ENCODE measurements at places on chromosomes 5 and 9.

GRCh38 chr9:74865177-74865576, 22.5 kb downstream of the TRPM6 start:
- no peak for DNase-seq

DNA sequence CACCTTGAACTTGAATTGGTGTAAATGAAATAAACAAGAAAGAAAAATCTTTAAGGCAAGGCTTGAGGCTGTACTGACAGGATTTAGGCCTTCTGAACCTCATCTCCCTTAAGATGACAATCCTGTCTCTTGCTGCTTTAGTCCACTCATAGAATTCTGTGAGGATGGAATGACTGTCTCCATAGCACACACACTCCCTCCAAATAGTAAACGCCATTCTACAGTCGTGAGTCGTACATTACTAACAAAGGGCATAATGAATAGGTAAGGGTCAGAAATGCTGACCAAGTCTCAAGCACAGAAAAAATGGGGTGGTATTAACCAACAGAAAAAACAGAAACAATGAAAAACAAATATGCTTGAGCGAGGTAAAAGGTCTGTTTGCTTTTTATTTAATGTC, 71.8 kb upstream of the SIMC1 start:
- no peak for DNase-seq

- no peak for DNase-seq
Observed at GRCh38 chr5:30811298-30811697, 382.2 kb upstream of the CDH6 start.

GRCh38 chr9:81076131-81076530, 613.2 kb downstream of the TLE1 start:
- no peak for DNase-seq

GRCh38 chr9:131433302-131433854, 39.5 kb downstream of the PRRC2B start:
- no peak for DNase-seq

DNA sequence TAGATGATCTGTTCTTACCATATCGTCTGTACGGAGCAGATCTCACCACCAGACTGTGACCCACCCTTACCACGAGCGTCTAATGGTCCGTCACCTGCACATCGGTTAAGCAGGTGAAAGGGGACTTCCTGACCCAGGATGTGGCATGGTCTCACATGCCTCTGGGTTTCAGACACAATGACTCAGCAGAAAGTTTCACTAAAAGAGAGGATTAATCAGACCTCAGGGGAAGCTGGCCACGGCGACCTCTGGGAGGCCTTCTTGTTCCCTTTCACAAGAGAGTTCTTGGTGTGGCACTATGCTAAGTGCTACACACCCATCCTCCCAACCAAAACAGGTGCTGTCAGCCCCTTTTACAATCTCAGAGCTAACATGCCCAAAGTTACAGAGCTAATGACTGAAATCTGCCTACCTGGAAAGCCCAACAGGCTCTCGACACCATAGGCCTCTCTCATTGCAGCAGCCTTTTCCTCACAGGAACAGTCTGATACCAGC, 41.6 kb downstream of the ADAMTS12 start:
- DNase-seq: no peak

- DNase-seq: no peak
Observed at GRCh38 chr9:69132361-69132760, 41.7 kb upstream of the TJP2 start.

DNA sequence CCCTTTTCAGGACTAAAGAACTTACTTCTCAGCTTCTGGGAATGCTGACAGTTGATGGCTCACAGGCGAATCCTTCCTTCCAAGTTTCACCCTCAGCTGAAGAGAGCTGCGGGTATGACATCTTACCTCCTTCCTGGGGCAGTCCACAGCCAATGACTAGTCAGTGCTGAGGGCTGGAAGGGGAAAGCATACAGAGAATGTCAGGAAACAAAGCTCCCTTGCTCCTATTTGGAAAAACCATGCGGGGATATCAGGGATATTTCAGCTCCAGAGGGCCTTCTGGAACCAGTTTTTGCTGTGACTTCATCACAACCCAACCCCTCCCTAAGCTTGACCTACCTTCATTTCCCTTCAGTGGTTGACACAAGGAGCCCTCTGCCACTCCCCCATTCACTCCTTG, 15.7 kb downstream of the FTMT start:
- DNase-seq: no peak

DNA sequence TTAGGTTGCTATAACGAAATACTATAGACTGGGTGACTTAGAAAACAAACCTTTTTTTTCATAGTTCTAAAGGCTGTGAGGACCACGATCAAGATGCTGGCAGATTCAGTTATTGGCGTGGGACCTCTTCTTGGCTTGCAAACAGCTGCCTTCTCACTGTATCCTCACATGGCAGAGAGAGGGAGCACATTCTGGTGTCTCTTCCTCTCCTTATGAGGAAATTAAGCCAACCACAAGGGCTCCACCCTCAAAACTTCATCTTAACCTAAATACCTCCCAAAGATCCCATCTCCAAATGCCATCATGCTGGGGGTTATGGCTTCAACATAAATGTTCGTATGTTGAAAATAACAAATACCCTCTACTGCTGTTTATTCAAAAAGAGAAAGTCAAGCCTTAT, 197.1 kb downstream of the CEMIP2 start:
- DNase-seq: no peak

GRCh38 chr5:80064124-80064523, 29.0 kb downstream of the THBS4 start:
- no peak for DNase-seq

Data from SK-N-DZ (cell line).